ENCODE measurements at places on chromosomes 1 and 21. TPM values are rescaled to one million over a fixed set of nuclear protein-coding genes. Genes with fewer than 3 reads are reported as not detected.

DIO1 gene
- 7.1 TPM for total RNA-seq

ORC1 gene
- 14.0 TPM for total RNA-seq

PDPN gene
- not detected for total RNA-seq

CLCA2 gene
- total RNA-seq = not detected

S100A3 gene
- 0.61 TPM for total RNA-seq

PATJ gene
- total RNA-seq = 31.6 TPM

TBX19 gene
- 2.8 TPM for total RNA-seq

DCST2 gene
- 0.26 TPM for total RNA-seq

AMY2A gene
- total RNA-seq = not detected

SLFNL1 gene
- total RNA-seq = 0.09 TPM

SPTA1 gene
- total RNA-seq = not detected

GUCA2B gene
- total RNA-seq = not detected

IBA57 gene
- total RNA-seq = 14.3 TPM

VANGL2 gene
- 3.2 TPM for total RNA-seq

SERPINC1 gene
- total RNA-seq = 0.98 TPM

S100A2 gene
- total RNA-seq = 3.0 TPM

SAMD13 gene
- total RNA-seq = 0.59 TPM

NCDN gene
- total RNA-seq = 12.8 TPM

PTGER3 gene
- total RNA-seq = not detected

MROH9 gene
- not detected for total RNA-seq

CLIC6 gene
- not detected for total RNA-seq

FAM151A gene
- 21.4 TPM for total RNA-seq

ANXA9 gene
- total RNA-seq = 42.5 TPM

TSPAN2 gene
- 6.9 TPM for total RNA-seq

PERM1 gene
- total RNA-seq = 0.65 TPM

TBX15 gene
- total RNA-seq = not detected

BEND5 gene
- 0.57 TPM for total RNA-seq
